ENCODE measurements at places on chromosomes 7 and 10.
A peak's percentile ranks its signal among the peaks of the same experiment; 100 is the strongest.

DNA sequence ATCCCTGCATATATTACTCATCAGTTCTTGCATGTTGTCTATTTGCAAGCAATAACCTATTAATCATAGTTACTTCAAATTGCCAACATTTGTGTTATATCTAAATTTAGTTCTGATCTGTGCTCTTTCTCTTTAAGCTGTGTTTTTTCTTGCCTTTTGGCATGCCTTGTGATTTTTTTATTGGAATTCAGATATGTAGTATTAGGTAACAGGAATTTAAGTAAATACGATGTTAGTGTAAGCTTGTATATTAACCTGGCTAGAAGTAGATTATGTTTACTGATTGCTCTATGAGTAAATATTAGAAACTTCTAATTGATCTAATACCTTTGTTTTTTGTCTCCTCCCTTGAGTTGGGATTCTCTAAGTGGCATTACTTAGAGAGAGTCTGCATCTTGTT, 718.9 kb upstream of the POT1 start:
- DNase-seq = no peak

- no peak for DNase-seq
These were observed 35.3 kb downstream of the FOXL3 start for GRCh38 chr7:325051-325798.

GRCh38 chr10:8047452-8048280, 6.8 kb upstream of the GATA3 start:
- no peak for DNase-seq

- DNase-seq = no peak
These were observed 97.7 kb downstream of the SH3PXD2A start for GRCh38 chr10:103757531-103758293.

- DNase-seq = no peak
These were observed 938.7 kb upstream of the PHF14 start for GRCh38 chr7:10034843-10035556.

GRCh38 chr7:107690611-107691010, 30.0 kb downstream of the SLC26A4 start:
- DNase-seq = no peak

DNA sequence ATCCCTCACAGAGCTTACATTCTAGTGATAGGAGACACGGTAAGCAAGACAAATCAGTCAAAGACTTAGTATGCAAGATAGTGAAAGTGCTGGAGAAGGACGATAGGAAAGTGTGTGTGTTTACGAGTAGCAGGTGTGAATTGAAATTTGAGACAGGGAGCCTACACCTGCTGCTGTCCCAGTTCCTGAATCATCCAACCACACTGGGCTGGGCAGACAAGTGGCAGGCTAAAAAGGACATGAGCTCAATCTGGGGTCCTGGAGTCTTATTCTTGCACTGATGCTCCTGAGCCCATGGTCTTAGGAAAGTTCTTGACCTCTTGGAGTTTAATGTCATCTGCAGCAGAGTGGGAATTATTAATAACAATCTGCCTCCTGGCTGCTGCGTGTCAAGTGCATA, 16.2 kb downstream of the RBP3 start:
- DNase-seq = no peak

DNA sequence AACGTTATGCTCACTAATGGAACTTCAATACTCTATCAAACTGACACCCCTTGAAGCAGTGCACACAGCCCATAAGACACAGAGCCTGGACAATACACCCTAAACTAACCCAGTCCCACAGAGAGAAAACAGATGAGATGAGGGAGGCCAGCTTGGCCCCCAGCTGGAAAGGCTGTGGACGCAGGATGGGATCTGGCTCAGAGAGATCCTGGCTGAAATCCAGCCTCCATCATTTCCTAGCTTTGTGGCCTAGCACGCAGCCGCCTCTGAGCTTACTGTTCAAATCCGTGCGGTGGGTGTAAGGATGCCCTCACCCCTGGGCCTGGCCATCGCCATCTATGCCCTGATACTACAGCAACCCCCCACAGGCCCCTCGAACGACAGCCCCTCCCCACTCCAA, 32.7 kb downstream of the SNX8 start:
- no peak for DNase-seq

- DNase-seq = no peak
These were observed 8.3 kb upstream of the ZNF783 start for GRCh38 chr7:149253665-149254064.

- no peak for DNase-seq
These were observed 1.3 kb downstream of the GLI3 start for GRCh38 chr7:42235741-42236161.

DNA sequence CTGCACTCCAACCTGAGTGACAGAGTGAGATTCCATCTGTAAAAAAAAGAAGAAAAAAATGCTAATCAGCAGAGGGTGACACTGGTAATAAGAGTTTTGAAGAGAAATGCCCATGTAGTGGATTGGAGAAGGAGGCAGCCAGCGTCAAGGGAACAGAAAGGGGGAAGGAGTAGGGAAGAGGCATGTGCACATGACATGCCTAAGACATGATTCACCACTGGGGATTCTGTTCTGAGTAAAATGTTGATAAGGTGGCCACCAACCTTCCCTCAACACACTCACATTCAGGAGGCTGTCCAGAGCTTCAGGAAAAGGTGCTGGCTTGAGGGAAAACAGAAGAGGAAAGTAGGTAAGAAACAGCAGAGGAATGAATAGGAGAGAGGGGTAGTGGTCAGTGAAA, 39.9 kb downstream of the AKR1D1 start:
- peak; percentile 11 for DNase-seq

DNA sequence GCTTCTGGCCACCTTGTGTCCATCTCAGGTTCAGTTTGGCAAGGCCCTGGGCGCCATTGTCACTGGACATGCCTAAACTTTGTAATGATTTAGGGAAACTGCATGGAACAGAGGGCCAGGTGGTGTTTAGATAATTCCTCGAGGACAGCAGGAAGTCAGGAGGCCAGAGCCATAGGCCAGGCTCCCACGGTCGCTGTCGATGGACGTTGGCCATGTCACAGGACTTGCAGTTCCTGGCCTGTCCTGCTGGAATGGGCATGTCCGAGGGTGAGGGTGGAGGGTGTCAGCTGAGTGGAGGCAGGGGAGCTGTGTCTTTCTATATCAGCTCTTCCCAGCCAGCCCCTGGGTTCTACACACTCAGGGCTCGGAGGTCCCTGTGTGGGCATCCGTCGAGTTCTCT, 107.9 kb upstream of the MACROH2A2 start:
- DNase-seq = no peak

DNA sequence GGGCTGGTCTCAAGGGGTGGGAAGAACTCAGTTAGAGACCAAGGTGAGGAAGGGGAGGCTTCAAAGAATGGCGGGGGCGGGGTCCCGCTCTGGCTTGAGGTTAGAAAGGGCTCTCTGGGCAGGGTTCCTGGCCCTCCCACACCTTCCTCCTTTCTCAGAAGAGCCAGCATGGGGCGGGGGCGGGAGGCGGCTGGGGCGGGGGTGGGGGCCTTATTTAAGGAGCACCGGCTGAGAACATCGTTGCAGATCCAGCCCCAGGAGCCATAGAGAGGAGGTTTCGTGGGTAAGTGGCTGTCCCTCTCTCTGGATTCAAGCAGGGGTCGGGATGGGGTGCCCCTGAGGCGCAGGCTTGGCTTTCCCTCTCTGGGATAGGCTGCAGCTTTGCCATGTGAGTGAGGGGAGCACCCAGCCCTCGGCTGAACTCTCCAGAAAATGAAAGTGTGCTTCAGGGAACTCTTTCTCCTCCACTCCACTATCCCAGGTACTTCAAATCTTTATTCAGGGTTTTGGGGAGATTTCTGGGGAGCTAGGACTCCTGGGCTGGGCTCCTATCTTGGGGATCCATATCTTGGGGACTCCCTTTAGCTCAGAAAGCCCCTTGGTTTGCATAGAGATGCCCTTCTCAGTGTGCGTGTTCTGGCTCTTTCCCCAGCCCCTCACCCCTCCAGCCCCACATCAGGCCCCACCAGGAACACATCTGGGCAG, 3.3 kb upstream of the CUEDC2 start:
- DNase-seq = no peak

- DNase-seq = no peak
These were observed 200.3 kb upstream of the PCLO start for GRCh38 chr7:83362871-83363550.

DNA sequence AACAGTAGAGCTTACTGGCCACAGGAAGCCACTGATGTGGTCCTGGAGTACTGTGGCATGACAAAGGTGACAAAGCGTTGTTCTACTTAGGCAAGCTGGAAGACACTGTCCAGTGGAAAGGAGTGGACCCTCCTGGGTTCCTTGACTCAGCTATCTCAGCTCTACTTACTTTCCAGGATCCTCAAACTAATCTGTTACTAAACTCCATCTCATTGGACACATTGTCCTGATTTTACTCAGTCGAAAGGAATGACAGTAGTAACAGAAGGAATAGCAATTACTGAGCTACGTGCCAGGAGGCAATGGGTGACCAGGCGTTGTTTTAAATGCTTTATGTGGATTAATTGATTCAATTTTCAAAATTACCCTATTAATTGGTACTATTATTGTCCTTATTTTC, 41.6 kb downstream of the ABLIM1 start:
- no peak for DNase-seq

DNA sequence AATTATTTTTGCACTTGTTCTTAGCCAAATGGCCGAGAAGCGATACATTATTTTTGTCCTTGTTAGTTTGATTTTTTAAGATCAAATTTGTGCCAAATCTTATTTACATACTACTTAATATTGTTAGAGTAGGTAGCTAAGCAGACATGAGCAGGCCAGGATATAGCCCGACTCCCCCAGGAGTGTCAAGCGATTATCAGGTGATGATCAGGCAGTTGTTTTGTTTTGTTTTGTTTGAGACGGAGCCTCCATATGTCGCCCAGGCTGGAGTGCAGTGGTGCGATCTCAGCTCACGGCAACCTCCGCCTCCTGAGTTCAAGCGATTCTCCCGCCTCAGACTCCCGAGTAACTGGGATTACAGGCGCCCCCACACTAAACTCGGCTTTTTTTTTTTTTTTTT, 71.1 kb downstream of the LYZL2 start:
- no peak for DNase-seq

DNA sequence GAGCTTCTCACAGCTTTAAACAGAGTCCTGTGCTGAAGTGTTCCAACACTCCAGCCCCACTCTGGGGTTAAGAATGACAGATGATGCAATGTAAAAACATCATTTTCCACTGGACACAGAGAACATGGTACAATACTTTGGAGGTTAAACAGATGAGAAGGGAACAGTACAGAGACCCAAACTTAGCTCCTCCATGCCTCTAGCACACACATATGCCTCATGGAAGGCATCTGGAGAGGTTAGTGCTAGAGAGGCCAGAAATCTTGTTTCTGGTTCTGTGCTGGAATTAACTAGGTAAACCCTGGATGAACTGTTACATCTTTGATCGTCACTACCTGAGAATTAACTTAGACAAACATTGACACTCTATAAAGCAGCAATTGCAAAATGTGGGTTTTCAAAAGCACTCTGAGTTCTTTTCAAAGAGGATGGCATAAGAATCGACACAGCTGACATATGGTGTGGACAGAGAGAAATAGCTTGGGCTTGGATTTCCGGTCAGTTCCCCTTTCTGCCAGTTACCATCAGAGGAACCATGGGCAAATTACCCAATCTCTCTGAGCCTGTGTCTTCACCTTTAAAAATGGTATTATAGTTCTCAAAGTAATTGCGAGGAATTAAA, 81.9 kb downstream of the KCNMA1 start:
- DNase-seq = no peak

DNA sequence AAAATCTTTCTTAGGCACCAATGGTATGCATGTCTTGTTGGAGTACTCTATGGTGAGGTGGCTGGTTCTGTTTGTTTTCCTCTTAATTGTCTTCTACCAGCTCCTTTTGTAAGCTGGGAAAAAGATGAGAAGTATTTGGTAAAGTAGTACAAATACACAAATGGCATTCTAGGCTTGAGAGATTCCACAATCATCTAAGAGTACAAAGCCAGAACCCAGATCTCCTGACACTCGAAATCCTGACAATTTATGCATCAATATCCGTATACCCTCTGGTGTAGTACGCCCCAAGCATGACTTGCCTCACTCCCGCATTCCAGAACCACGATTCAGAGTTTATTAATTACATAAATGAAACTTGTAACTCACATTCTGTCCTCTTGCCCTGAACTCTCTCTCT, 43.5 kb downstream of the CDCA7L start:
- no peak for DNase-seq

GRCh38 chr7:133724694-133725093, 402.4 kb upstream of the LRGUK start:
- DNase-seq = no peak

DNA sequence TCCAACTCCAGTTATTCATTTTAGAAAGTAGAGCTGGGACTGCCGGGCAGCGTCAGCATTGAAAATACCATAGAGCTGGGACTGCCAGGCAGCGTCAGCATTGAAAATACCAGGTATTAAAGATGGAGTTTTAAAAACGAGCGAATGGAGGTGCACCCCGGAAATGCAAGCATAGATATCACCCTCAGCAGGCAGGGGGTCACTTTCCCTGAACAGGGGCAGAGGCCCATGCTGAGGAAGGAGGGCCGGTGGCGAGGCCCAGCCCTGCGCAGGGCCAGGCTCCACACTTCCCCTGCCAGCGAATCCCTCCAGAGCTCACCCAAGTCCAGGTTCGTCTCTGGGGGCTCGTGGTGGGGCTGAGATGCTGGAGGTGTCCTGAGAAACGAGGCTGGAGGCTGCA, 84.8 kb upstream of the DIP2C start:
- DNase-seq = no peak

- no peak for DNase-seq
These were observed 4.1 kb downstream of the TSPAN14 start for GRCh38 chr10:80458263-80458625.

GRCh38 chr7:102208826-102209225, 77.8 kb upstream of the SH2B2 start:
- no peak for DNase-seq

- DNase-seq = no peak
These were observed 171.8 kb downstream of the MLLT10 start for GRCh38 chr10:21705828-21706176.

GRCh38 chr7:6640246-6640721, 3.2 kb downstream of the ZNF316 start:
- no peak for DNase-seq

GRCh38 chr10:64508029-64508661, 986.9 kb downstream of the REEP3 start:
- no peak for DNase-seq

- DNase-seq = no peak
These were observed 48.2 kb upstream of the ODAD2 start for GRCh38 chr10:28047061-28047460.

GRCh38 chr7:151796091-151796870, 80.6 kb downstream of the PRKAG2 start:
- peak; percentile 18 for DNase-seq

- DNase-seq = no peak
These were observed at the start of gene ANK3 for GRCh38 chr10:60389413-60390025. Gene ANK3, minus strand, starts transcription at chr10:60389875. Its CDS starts 337 bp downstream, at chr10:60389538.
